ENCODE measurements at places on chromosomes 2 and 18.

DNA sequence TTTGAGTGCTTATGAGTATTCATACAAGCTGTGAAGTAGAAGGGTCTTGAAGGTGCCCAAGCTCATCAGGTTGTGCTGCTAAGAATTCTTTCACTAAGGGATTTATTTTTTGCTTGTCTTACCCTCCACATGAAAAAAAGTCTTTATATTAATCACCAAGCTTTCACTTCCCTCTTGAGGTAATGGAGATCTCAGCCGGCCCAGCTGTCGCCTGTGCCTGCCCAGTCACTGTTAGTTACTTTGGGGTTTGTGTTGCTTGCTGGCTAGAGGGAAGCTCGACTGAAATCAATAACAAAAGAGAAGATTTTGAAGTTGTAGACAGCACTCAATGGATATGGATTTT lies 21.9 kb downstream of the MC2R start:
- no peak for DNase-seq

- no peak for DNase-seq
Observed at GRCh38 chr2:102025583-102026267, 34.0 kb downstream of the IL1R2 start.

GRCh38 chr18:65439188-65439587 lies 311.6 kb upstream of the CDH7 start:
- DNase-seq = no peak

DNA sequence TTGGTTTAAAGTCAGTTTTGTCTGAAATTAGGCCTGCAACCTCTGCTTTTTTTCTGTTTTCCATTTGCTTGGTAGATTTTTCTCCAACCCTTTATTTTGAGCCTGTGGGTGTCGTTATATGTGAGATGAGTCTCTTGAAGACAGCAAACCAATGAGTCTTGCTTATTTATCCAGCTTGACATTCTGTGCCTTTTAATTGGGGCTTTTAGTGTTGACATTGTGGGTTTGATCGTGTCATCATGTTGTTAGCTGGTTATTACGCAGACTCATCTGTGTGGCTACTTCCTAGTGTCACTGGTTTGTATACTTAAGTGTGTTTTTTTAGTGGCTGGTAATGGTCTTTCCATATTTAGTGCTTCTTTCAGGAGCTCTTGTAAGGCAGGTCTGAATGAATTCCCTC lies 18.8 kb downstream of the TMEM87B start:
- DNase-seq = no peak

- DNase-seq = no peak
Observed at GRCh38 chr2:23363268-23363667, 21.7 kb upstream of the KLHL29 start.

- no peak for DNase-seq
Observed at GRCh38 chr18:305003-305501, 37.2 kb upstream of the THOC1 start.

DNA sequence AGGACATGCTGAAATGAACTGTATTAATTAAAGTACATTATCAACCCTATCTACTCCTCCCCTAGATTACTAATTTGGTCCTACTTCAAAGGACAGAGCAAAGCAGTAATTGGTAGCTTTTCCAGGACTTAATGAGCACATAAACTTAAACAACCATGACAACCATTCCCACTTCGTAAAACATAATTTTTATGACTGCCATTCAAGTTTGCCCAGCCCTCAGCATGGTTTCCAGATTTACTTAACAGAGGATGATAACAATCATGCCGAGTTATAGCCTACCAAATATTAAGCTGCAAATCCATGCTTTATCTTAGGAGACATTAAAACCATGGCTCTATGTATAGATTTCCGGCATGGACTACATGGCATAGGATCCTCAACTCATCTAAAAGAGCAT lies 401.1 kb upstream of the CHAC2 start:
- DNase-seq = no peak

DNA sequence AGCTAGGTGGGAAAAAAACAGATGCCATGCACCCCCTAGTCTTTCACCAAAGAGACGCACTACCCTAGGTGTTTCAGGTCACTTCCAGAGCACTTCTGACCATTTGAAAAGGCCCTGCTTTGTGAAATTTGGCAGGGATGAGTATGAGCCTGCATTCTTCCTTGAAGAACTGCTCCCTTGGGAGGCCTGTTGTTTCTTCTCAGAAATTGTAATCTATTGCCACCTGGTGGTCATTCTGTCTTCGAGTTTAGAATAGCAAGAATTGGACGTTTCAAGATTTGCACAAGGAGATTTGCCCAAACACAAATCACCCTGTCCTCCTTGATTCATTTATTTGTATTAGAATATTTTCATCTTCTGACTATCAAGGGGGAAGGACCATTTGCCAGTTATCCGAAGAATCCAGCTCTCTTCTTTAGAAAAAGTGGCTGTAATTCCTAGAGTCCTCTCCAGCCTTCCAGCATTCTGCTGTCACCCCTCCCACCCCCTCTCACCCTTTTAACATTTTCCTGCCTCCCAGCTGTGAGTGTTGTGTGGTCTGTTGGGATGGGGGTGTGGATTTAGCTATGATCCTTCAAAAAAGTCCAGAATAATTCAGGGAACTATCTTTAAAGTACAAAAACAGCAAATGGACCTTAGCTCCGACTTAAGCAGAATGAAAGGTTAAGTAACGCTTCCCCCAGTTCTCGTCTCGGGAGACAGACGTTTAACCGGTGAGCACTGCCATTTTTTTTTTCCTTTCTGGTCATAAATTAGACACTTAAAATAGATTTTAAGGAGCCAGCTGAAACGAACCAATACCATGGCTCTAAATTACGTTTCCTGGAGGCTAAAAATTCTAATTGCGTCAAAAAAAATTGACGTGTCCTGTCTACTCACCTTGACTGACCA lies 3.7 kb upstream of the GAD1 start:
- DNase-seq = no peak

DNA sequence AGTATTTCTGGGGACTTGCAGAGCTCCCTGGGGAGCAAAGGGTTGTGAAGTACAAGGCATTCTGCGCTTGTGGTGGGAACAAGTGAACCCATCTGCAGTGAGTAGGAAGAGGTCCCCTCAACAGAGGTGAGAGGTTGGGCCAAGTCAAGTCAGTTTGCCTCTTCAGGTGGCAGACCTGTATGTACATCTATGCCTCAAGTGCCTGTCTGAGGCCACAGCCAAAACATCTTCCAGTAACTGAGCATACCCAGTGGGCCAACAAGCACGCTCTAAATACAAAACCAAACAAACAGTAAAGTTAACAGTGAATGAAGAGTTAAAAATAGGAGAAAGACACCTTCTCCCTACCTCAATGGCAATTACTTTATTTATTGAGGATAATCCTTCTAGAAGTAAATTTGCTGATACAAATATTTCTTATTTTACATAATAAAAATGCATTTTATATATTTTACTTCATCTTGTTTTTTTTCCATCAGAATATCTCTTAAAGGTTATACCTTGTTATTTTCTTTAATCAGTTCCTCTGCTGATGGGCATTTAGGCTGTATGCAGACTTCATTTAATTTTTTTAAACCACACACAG lies 2.5 kb downstream of the GYPC start:
- no peak for DNase-seq

GRCh38 chr2:190575263-190575662 lies 40.7 kb upstream of the NEMP2 start:
- no peak for DNase-seq

Data from stimulated activated naive CD8-positive, alpha-beta T cell treated with anti-CD3 and anti-CD28 coated beads, Interleukin-15, Interleukin-2, amounts not matched to agents 100 U/mL and 50 U/mL, for 24 hours (primary cell).